ACHN (cell line): ENCODE measurements at places on chromosomes 7 and 10.

DNA sequence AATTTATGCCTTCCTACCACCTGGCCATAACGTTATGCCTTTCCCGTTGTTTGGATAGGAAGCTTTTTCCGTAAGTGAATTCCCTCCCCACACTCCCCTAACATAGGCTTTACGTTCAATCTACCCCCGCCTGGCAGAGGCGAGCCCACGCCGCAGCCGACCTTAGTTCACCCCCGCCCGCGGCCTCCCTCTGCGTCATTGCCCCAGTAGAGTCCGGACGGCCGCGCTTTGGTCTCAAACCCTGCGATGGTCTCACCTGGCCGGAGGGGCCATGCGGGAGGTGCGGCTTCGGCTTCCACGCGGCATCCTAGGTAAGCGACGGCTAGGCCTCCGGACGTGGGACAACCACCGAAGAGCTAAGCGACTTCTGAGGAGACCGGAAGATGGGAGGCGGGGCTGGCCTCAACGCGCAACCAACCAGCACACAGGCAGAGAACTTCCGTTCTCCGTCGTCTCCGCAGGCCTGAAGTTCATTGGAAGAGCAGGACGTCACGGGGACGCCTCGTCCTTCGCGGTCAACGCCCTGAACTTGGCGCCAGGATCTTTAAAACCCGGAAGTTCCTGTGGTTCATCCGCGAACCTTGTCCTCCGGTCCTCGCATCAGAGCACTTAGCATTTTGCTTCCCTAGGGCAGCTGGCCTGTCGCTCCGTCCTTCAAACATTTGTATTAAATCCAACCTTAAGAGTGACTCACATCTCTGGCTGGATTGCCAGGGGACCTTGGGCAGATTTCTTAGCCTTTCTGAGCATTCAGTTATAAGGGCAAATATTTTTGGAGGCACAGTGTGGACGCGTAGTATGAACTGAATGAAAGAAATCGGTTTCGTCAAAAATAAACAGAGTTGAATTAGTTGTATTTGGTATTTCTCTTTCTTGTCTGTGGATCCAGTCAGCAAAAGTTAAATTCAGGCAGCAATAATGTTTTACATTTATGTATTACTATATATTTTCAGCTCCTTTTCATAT, at the start of gene CHCHD2:
CHCHD2 (minus strand) TSS at position 369 of the 966 bp plus-strand sequence; CDS start at position 306, 63 bp downstream.
- peak; percentile 100 for DNase-seq

DNA sequence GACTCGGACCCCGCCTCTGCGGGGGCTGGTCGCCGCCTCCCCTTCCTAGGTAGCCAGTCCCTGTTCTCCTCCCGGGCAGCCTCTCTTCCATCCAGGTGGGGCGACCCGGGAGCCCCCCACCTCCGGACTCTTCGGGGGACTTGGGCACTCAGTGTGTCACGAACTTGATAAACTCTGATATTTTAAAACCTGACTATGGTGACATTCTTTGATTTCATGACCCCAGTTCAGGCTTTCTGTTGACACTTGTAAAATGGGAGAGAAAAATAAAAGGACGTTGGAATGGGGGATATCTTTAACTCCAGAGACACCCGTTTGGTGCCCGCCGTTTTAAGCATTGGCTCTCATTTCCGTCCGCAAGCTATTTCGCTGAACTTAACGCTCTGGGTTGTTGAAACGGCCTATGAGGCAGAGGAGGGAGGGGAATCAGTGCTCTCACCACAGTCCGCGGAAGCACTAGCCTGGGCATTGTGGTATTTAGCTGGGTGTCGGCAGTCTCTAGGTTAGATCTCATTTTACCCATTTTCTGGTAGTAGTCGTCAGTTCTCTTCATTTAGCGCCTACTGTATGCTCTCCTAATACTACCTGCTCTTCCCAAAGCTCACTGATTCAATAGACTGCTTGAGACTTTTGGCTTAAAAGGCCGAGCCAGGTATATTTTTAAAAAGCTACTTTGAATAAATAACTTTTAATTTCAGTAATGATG, 738 bp downstream of the VPS26A start:
- peak; percentile 79 for DNase-seq

GRCh38 chr10:75181073-75181472, 29.5 kb upstream of the VDAC2 start:
- DNase-seq: no peak

- no peak for DNase-seq
Observed at GRCh38 chr10:22466763-22467334, 121.6 kb downstream of the SPAG6 start.

- DNase-seq: peak; percentile 58
Observed at GRCh38 chr7:79282070-79282694, 171.3 kb downstream of the MAGI2 start.

DNA sequence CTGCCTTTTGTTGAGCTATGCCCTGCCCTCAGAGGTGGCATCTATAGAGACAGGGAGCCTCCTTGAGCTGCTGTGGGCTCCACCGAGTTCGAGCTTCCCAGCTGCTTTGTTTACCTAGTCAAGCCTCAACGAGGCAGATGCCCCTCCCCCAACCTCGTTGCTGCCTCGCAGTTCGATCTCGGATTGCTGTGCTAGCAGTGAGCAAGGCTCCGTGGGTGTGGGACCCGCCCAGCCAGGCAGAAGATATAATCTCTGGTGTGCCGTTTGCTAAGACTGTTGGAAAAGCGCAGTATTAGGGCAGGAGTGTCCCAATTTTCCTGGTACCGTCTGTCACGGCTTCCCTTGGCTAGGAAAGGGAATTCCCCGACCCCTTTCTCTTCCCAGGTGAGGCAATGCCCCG, 88.4 kb upstream of the CDK6 start:
- no peak for DNase-seq

GRCh38 chr7:26198133-26198780, 2.3 kb downstream of the HNRNPA2B1 start:
- DNase-seq: peak; percentile 60

DNA sequence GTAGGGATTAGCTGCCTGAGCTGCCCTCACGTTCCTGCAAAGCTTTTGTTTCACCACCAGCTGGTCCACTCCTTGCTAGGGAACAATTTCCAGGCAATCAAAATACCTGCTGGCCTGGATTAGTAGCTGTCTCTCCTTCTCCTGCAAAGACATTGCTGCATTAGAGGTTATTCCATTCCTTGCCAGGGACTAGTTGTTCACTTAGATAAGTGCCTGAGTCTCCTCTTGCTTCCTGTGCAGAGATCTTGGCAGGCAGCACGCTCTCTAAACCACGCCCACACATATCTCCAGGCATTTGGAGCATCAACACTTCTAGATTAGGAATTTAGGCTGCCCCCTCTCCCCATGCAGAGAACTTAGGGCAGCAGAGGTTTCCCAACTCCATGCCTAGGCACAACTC, 150.4 kb upstream of the SMIM30 start:
- DNase-seq: no peak

- no peak for DNase-seq
Observed at GRCh38 chr7:111540199-111540815, 22.0 kb downstream of the IMMP2L start.

DNA sequence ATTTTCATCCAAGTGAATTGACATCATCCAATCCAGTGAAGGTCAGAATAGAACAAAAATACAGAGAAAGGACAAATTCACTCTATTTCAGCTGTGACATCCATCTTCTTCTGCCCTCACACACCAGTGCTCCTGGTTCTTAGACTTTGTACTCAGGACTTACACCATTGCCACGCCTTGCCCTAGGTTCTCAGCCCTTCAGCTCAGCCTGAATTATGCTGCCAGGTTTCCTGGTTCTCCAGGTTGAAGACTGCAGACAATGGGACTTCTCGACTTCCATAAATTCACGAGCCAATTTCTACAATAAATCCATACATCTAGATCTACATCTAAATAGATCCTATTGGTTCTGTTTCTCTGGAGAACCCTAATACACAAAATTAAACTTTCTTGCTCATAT, 181.2 kb upstream of the KCND2 start:
- no peak for DNase-seq

DNA sequence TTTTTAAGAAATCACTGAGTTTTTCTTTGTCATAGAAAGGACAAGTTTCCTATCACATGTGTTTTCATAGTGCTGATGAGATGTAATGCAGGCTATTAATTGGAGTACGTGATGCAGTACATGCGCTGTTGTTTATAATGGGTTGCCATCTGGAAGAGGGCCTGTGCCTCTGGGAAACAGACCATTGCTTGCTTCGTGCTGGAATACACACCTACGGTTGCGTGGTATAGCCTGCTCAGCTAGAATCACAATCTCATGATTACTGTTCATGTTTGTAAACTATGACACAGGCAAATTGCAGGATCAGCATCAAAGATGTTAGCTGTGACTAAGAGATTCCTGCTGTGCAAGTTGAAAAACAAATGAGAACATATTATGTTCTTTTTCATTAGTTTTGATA, 107.2 kb upstream of the STEAP1B start:
- no peak for DNase-seq

- DNase-seq: peak; percentile 91
Observed at GRCh38 chr10:59006511-59007306, 169.7 kb upstream of the PHYHIPL start.

DNA sequence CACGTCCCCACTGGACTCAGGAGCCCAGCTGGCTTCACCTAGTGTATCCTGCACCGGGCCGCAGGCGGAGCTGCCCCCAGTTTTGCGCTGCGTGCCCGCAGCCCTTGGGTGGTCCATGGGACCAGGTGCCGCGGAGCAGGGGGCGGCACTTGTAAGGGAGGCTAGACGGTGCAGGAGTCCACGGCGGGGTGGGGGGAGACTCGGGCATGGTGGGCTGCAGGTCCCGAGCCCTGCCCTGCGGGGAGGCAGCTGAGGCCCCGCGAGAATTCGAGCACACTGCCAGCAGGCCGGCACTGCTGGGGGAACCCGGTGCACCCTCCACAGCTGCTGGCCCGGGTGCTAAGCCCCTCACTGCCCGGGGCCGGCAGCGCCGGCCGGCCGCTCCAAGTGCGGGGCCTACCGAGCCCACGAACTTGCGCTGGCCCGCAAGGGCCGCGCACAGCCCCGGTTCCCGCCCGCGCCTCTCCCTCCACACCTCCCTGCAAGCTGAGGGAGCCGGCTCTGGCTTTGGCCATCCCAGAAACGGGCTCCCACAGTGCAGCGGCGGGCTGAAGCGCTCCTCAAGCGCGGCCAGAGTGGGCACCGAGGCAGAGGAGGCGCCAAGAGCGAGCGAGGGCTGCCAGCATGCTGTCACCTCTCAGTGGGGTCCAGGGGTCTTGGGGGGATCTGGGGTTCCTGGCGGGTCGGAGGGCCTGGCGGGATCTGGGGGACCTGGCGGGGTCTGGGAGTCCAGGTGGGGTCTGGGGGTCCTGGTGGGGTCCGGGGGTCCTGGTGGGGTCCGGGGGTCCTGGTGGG, 81.4 kb downstream of the VIPR2 start:
- no peak for DNase-seq

- DNase-seq: peak; percentile 54
Observed at GRCh38 chr7:109479388-109479787, 909.7 kb downstream of the DNAJB9 start.

DNA sequence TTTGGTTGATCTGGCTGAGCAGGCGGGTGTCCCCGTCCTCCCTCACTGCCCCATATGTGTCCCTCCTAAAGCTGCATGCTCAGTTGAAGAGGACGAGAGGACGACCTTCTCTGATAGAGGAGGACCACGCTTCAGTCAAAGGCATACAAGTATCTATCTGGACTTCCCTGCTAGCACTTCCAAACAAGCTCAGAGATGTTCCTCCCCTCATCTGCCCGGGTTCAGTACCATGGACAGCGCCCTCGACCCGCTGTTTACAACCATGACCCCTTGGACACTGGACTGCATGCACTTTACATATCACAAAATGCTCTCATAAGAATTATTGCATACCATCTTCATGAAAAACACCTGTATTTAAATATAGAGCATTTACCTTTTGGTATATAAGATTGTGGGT, 26.9 kb upstream of the TRIM56 start:
- DNase-seq: peak; percentile 74

DNA sequence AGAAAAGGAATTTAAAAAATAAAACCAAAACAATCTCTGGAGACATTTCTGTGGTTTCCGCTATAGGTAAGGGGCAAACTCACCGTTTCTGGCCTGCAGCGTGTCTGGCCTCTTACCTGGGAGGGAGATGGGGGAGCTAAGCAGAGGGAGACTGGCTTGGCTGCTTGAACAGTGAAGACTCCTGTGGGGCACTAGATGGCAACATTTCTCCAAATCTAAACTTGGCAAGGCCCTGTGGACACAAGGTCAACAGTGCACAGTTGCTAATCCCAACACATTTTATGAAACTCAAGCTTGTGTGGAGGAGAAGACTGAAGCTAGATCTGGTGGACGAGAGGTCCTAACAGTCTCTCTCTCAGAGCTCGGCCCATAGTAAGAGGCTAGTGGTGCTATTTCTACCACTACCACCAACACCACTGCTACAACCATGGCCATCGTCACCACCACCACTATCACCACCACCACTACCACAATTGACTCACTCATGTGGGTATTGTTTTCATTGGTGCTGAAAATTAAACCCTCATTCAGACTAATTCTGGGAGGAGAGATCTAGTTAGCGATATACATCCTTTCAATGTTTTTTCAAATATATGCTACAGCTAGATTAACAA, 28.4 kb upstream of the CDHR3 start:
- peak; percentile 63 for DNase-seq

- peak; percentile 27 for DNase-seq
Observed at GRCh38 chr10:124943301-124944092, 1.6 kb downstream of the ZRANB1 start.

DNA sequence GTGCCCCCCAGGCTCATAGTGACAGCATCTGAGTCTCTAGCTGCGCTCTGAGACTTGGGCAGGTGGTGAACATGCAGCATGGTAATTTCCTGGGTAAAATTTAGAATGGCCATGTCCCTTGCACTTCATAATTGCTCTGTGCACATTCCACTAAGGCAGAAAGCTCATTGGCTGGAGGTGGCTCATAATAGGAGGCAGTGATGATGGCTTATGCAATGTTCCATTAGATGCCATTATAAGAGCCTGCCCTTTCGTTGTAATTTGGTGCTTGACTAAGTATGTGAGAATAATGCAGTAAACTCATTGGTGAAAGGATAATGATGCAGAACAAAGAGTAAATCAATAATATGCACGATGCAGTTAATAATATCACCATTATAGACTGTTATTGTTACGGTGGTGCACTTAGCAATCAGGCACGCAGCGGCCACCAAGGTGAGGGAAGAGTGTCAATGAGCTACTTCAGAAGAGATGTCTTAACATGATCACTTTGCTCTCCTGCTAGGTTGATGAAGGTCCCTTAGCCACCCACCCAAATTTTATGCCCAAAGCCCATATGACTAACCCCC, 545.9 kb downstream of the KCNMA1 start:
- DNase-seq: no peak

DNA sequence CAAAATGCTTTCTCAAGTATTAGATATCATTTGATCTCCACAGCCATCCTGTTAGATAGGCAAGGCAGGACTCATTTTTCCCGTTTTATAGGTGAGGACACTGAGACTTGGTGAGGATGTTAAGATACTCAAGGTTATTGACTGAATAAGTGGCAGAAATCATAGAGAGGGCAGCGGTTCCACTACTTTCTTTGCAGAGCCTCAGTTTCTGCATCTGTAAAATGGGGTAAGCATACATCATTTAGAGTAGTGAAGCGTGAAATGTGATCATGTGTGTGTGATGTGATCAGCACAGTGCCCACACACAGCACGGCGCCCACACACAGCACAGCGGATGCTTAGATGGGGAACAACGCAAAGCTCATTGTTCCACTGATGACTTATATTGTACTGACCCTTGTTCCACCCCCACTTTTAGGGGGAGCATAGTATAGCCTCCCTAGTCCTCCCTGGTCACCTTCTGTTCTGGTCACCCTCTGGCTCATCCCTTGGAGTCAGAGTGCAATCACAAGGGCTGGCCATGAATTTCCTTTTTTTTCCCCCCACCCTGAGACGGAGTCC, 10.5 kb downstream of the UBTD1 start:
- no peak for DNase-seq
